ENCODE measurements at places on chromosomes 1 and 21.

DNA sequence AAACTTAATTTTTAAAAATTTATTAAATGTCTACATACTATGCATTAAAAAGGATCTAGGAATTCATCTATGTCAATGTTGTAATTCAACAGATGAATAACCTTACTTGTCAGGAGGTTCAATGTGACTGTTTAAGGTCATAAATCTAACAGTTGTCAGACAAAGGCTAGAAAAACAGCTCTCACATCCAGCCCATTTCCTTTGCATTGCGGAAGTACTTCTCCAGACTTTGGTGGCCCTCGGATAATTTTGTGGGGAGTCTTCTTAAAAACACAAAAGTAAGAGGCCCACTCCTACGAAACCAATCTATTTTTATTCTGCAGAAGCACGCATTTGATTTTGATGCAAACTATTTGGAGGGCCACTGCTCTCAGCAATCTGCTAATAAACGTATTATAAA is 122.6 kb upstream of the CHRM3 start:
- H3K4me3 ChIP-seq: no peak overlapping the region
- H3K4me1 ChIP-seq: peaks cover 4% of the 10 kb centered on the region
- H3K36me3 ChIP-seq: no peaks in the 10 kb centered on the region
- H3K27me3 ChIP-seq: no peaks in the 10 kb centered on the region
- DNase-seq: no peak

DNA sequence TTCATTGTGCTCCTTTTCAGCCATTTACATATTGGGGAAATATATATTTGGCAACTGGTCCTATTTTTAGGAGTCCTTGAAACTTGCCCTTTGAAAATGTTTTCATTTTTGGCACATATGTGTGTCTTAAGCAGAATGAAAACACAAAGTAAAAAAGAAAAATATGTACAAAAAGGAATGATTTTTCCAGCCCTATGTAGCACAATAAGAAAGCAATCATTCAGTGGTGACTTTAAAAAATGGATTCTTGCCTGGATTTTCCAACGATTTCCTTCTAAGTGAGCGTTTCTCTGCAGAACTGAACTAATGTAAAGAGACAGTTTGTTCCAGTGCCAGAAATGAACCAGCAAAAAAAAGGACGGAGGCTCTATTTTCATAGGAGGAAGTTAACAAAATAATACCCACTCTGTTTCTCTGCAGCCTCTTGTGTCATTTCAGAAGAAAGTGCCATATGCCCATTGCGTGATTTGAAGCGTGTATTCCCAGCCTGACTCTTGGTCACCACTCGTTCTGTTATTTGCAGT is 340.1 kb downstream of the SETD4 start:
- H3K36me3 ChIP-seq: no peaks in the 10 kb centered on the region
- H3K4me3 ChIP-seq: peak overlapping the region; percentile 20
- no peaks in the 10 kb centered on the region for H3K27me3 ChIP-seq

GRCh38 chr1:112298558-112298957 is 97.5 kb upstream of the CTTNBP2NL start:
- no peaks in the 10 kb centered on the region for H3K27me3 ChIP-seq
- H3K4me1 ChIP-seq: no peaks in the 10 kb centered on the region
- H3K27ac ChIP-seq: no peak overlapping the region
- no peak overlapping the region for H3K4me3 ChIP-seq
- DNase-seq: peak; percentile 36

DNA sequence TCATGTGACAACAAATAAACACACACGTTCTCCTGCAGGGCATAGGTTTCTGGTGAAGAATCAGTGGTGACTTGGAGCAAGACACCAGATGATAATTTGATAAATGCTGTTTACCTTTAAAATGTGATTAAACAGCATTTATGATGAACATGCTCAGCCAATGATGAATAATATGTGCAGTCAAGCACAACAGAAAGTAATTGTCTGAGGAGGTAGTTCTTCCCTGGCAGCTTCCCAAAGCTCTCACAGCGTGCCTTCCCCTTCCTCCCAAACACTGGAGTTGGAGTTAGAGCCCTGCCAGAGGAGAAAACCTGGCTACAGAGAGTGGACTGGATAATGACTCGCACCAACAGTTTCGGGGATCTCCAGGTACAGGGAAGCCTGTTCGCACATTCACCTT is 463.5 kb downstream of the SMYD3 start:
- no peak overlapping the region for H3K4me3 ChIP-seq
- H3K27me3 ChIP-seq: no peaks in the 10 kb centered on the region
- H3K36me3 ChIP-seq: no peaks in the 10 kb centered on the region
- DNase-seq: no peak
- no peak overlapping the region for H3K27ac ChIP-seq

GRCh38 chr1:16181887-16182719 is 26.2 kb upstream of the EPHA2 start:
- H3K27me3 ChIP-seq: no peaks in the 10 kb centered on the region
- H3K4me1 ChIP-seq: peaks cover 37% of the 10 kb centered on the region
- peak overlapping the region; percentile 85 for H3K27ac ChIP-seq
- no peaks in the 10 kb centered on the region for H3K36me3 ChIP-seq

DNA sequence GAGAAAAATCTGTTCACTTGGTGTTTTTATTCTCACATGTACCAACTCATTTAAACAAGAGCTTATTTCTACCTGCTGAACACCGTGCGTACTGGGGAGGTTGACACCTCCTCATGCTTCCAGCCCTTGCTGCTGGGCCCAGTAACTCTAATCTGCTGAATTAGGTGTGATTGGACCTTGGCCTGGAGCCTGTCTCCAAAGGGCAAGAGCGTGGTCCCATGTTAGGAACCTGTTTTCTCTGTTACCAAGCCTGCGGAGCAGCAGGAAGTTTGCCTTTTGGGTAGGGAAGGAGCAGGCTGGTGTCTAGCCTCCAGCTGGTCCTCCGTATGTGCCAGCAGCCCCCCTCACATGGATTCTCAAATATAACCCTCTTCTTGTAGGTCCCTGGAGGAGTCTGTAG is 10.9 kb upstream of the SLC27A3 start:
- H3K36me3 ChIP-seq: peaks cover 5% of the 10 kb centered on the region
- H3K27me3 ChIP-seq: no peaks in the 10 kb centered on the region
- peaks cover 25% of the 10 kb centered on the region for H3K4me1 ChIP-seq
- DNase-seq: no peak

- peak; percentile 17 for DNase-seq
- no peak overlapping the region for H3K4me3 ChIP-seq
- no peaks in the 10 kb centered on the region for H3K4me1 ChIP-seq
- no peaks in the 10 kb centered on the region for H3K27me3 ChIP-seq
Observed at GRCh38 chr1:86380257-86380861, 15.8 kb downstream of the ODF2L start.

GRCh38 chr1:1616045-1616790 is 918 bp downstream of the MIB2 start:
- H3K27ac ChIP-seq: peak overlapping the region; percentile 98
- DNase-seq: peak; percentile 58
- H3K4me3 ChIP-seq: peak overlapping the region; percentile 98
- H3K36me3 ChIP-seq: no peaks in the 10 kb centered on the region

DNA sequence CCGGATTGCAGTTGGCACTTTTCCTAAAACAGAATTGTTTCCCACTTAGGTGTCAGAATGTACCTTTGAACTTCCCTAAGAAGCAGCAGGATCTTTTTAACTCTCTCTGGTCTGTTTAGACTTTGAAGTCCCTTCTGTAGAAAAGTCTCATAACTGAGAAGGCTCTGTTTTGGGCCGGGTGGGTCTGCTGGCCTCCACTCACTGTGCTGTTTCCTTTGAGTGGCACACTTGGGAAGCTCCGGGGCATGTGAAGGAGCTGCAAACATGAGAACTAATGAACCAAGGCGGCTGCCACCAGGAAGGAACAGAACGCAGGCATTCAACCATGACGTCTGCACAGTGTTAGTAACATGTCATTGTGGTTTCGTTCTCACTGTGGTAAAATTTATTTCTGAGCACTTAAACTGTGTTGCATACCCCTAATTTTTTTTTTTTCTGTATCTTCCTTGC is 19.5 kb upstream of the NCMAP start:
- no peak for DNase-seq
- no peaks in the 10 kb centered on the region for H3K27me3 ChIP-seq
- H3K4me1 ChIP-seq: peaks cover 11% of the 10 kb centered on the region
- H3K36me3 ChIP-seq: no peaks in the 10 kb centered on the region

DNA sequence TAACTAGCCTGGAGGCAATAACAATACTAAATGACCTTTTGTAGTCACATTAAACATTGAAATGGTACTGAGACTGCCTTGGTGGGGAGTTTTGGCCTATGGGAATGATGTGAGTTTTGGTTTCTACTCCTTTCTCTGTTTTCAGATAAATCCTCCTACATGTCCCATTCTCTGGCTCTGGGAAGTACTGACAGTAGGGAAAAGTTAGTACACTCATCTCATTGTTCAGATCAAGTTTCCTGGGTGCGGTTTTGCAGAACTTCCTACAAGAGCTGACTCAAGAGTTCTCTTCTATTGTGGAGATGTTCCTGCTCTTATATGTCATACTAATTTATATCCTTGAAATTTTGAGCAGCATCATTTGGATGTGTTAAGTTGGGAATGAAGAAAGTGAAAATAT is 74.2 kb upstream of the MACF1 start:
- H3K36me3 ChIP-seq: no peaks in the 10 kb centered on the region
- DNase-seq: no peak
- H3K4me3 ChIP-seq: no peak overlapping the region

DNA sequence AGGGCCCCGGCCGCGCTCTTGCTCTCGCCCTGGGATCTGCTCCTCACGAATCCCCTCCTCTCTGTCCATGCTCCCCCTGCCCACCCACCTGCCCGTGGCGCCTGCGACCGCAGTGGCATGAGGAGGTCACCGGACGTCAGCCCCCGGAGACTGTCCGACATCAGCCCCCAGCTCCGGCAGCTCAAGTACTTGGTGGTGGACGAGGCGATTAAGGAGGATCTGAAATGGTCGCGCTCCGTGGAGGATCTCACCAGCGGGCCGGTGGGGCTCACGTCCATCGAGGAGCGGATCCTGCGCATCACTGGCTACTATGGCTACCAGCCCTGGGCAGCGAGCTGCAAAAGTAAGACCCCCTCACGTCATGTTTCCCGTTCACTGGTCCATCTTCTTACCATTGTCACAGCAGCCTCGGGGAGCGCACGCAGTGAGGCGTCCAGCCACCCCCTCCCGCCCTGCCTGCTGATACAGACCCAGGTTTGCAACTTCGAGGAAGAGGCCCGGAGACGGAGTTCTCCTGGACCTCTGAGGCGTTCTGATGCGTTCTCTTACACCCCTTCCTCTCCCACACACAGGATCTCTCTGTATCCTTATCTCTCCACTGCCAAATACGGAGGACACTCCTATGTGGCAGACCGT is 1.1 kb downstream of the SLC35F3 start:
- H3K36me3 ChIP-seq: no peaks in the 10 kb centered on the region
- peaks cover 4% of the 10 kb centered on the region for H3K27me3 ChIP-seq
- DNase-seq: no peak
- H3K4me1 ChIP-seq: peaks cover 12% of the 10 kb centered on the region
- no peak overlapping the region for H3K4me3 ChIP-seq

- H3K4me3 ChIP-seq: no peak overlapping the region
- H3K27me3 ChIP-seq: no peaks in the 10 kb centered on the region
- DNase-seq: no peak
- peaks cover 24% of the 10 kb centered on the region for H3K4me1 ChIP-seq
- H3K27ac ChIP-seq: no peak overlapping the region
- H3K36me3 ChIP-seq: no peaks in the 10 kb centered on the region
Observed at GRCh38 chr1:229152311-229152710, 118.6 kb upstream of the RAB4A start.

Data from body of pancreas (tissue), 4 donors.